Gastroesophageal sphincter (tissue), 4 donors: ENCODE measurements at places on chromosomes 12 and 14. TPM values are rescaled to one million over a fixed set of nuclear protein-coding genes. Genes with fewer than 3 reads are reported as not detected.

Gene PPP4R4
- 6.5 TPM for total RNA-seq

DNA sequence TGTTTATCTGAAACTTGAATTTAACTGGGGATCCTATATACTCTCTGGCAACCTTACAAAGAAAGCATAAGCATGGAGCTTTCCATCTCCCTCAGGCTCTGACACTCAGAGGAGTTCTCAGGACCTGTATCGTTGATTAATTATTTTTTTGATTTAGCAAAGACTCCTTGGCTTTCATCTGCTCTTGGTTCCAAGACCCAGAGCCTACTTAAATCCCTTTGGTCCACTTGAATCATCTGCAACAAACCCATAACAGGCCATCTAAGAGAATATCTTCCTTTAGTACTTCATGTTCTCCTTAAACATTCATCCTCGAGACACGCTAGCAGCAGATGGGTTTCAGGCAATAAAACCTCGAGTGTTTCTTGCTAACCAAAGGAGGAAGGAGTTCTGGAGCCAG, 85.4 kb downstream of the ZFP36L1 start:
- H3K36me3 ChIP-seq: no peaks in the 10 kb centered on the region
- no peak overlapping the region for H3K4me3 ChIP-seq
- no peak for ATAC-seq
- H3K4me1 ChIP-seq: peaks cover 35% of the 10 kb centered on the region
- no peak overlapping the region for H3K27ac ChIP-seq
- no peaks in the 10 kb centered on the region for H3K27me3 ChIP-seq

GRCh38 chr14:81565441-81566290, 32.0 kb upstream of the SEL1L start:
- H3K4me3 ChIP-seq: no peak overlapping the region
- H3K27ac ChIP-seq: no peak overlapping the region
- no peaks in the 10 kb centered on the region for H3K36me3 ChIP-seq

DNA sequence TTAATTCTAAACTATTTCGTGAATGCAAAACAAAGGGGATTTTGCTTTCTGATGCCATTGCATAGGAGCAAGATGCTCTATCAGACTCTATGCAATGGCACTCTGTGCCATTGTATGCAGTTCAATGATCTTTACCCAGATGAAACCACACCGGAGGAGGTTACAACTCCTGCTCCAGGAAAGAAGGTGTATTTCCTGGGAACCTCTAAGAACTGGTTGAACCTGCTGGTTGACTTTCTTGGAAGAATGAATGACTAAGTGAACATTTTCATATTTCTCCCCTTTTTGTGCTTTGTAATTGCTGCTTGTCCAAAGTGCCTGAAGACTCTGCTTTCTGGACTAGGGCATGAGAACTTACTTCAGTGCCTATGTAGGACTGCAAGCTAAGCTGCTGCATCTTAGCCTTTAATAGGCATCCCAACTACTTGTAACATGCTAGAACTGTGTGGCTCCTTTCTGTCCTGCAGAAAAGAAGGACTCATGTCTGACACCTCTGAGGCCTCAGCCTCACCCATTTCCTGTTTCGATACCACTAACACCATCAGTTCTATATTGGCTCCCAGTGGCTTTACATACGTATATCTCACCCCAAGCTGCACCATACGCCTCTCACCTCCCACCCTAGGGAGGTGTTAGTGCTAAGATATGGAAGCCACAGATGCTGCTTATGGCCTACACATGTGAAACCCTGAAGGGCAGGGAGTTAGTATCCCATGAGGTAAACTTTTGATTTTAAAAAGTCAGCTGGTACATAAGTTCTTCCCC, 193.5 kb upstream of the CNOT2 start:
- no peak overlapping the region for H3K4me3 ChIP-seq
- no peaks in the 10 kb centered on the region for H3K36me3 ChIP-seq
- H3K27ac ChIP-seq: no peak overlapping the region
- no peaks in the 10 kb centered on the region for H3K27me3 ChIP-seq
- ATAC-seq: no peak
- peaks cover 2% of the 10 kb centered on the region for H3K4me1 ChIP-seq
